ENCODE measurements at places on chromosomes 1 and 21.

DNA sequence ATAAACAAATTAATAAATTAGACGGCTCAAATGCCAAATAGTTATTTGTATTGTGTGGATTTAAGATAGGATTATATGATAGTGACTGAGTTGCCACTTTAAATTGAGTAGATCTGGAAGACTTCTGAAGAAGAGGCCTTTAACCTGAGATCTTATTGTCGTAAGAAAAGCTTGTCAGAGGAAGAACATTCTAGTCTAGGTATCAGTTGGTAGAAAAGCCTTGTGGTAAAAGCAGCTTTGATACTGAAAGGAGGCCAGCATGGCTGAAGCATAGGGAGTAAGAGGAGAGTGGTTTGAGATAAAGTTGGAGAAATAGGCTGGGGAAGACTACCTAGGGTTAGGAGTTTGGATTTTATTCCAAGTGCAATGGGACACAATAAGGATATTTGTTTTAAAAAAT, 29.1 kb downstream of the SLC30A7 start:
- DNase-seq, result no peak

- no peak for DNase-seq
Measured at GRCh38 chr1:80776266-80776665, 1024.5 kb upstream of the ADGRL2 start.

- DNase-seq, result no peak
Measured at GRCh38 chr1:62922006-62922405, 138.1 kb downstream of the ATG4C start.

DNA sequence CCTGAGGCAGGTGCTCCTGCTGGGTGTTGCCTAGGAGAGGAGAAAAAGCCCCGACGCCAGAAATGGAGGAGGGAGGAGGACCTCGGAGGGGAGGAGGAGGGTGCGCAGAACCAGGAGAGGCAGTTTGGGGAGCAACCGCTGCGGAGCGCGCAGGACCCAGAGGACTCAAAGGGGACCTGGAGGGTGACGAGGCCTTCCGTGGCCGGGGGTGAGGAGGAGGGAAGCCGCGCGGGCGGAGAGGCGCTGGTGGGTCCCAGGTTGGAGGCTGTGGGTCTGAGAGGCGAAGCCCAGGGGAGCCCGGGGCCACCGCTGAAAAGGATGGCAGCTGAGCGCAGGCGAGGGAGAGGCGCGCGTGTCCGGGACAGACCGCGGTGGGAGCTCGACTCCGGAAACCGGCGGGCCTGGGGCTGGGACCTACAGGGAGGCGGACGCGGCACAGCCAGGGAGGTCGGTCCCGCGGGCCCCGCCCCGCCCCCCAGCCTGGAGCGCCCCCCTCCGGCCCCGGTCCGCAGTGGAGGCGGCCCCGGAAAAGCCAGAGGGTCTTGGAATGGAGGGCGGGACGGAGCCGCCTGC, 15.1 kb downstream of the RNF223 start:
- no peak for DNase-seq

- no peak for DNase-seq
Measured at GRCh38 chr1:200628223-200628881, 7.8 kb upstream of the KIF14 start.

Measured in activated CD8-positive, alpha-beta memory T cell treated with anti-CD3 and anti-CD28 coated beads for 1 hour (primary cell).